Activated T-helper 2 cell treated with anti-CD3 and anti-CD28 coated beads, Interferon-gamma antibody, Interleukin-2, Interleukin-4, amounts not matched to agents 10 μg/mL and 5 μg/mL and 100 μg/mL, durations not matched to agents 14 hours and 24 hours and 36 hours (primary cell): ENCODE measurements at places on chromosomes 4 and X. TPM values are rescaled to one million over a fixed set of nuclear protein-coding genes. Genes with fewer than 3 reads are reported as not detected.

The MAGEA11 gene
- not detected in 2 replicates for total RNA-seq

The TMPRSS11D gene
- total RNA-seq: not detected in 2 replicates

The CACNA1F gene
- 0.23 and 0.32 TPM in 2 replicates for total RNA-seq

DNA sequence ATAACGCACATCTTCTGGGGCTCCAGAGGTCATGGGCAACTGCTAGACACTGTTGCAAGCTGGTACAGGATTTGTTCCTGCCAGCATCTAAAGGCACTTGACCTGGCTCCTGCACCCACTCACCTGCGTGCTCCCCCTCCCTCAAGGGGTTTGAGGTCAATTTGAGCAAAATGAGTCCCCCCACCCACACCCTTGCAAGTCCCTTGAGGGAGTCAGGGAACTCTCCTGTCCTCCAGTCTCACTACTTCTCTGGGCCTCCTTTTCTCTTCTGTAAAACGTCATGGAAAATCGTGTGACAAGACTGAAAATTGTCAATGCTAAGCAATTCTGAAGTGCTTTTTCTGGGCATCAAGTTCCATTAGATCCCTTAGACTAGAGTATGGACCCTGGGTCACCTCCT lies 39.9 kb upstream of the PGK1 start:
- no peak for DNase-seq

- DNase-seq: no peak
Measured at GRCh38 chrX:33188881-33189280, 22.5 kb downstream of the DMD start.

- DNase-seq: no peak
Measured at GRCh38 chrX:129818123-129818522, 25.6 kb downstream of the ZDHHC9 start.

- DNase-seq: no peak
Measured at GRCh38 chr4:138677212-138677611, 338.4 kb upstream of the NOCT start.
